ENCODE measurements at places on chromosomes 16 and 17. TPM values are rescaled to one million over a fixed set of nuclear protein-coding genes. Genes with fewer than 3 reads are reported as not detected.

- no peak for DNase-seq
These were observed 272.0 kb downstream of the MAF start for GRCh38 chr16:79328402-79329165.

DNA sequence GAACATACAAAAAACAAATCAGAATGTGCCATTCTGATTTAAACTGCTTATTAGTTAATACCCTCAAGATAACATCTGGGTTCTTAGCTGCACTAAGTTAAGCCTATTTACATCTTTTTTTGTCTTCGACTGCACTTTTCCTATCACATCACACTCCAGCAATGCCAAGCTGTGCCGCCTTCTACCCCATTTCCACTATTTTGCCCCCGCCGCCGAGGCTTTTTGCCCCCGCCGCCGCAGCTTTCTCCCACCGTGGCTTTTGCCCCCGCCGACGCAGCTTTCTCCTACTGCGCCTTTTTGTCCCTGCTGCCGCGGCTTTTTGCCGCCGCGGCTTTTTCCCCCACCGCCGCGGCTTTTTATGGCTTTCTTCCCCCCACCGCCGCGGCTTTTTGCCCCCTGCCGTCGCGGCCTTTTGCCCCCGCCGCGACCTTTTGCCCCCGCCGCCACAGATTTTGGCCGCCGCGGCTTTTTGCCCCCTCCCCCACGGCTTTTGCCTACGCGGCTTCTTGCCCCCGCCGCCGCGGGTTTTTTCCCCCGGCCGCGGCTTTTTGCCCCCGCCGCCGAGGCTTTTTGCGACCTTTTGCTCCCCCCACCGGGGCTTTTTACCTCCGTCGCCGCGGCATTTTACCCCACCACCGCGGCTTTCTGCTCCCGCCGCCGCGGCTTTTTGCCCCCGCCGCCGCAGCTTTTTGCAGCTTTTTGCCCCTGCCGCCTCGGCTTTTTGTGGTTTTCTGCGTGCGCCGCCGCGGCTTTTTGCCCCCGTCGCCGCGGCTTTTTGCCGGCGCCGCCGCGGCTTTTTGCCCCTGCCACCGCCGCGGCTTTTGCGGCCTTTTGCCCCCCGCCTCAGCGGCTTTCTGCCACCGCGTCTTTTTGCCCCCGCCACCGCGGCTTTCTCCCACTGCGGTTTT is 331.4 kb upstream of the WSB1 start:
- DNase-seq, result no peak

DNA sequence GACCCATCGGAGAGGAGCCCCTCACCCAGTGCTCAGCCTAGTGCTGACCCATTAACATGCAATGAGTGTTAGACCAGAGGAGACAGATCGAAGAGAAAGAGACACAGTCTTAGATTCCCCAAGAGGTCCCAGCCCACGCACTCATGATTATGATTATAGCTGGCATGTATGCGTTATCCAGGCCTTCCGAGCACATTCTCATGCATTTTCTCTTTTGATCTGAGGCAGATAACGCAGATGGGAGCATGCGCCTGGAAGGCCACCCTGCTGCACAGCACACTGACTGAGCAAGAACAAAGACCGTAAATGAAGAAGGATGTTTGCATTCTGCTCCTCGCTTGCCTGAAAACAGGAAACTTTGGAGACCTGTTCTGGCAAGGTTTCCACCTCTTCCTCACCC is 232.7 kb downstream of the SOX9 start:
- DNase-seq, result no peak

DNA sequence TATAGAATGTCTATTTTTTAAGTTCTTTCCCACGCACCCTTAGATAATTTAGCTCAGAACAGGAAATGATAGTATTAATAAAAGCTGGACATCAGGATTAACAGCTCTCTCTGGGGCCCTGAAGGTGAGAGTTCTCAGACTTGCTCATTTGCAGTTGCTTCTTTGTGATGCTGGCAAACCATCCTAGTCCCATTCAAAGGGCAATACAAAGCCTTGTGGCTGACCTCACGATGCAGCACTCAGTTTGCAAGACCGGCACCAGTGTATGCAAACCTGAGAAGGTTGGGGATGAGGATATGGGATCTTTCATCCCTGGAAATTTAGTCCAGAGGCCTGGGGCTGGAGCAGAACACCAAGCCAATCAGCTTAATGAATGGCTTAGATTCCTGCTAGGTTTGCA is 29.3 kb downstream of the STH start:
- DNase-seq, result no peak

DNA sequence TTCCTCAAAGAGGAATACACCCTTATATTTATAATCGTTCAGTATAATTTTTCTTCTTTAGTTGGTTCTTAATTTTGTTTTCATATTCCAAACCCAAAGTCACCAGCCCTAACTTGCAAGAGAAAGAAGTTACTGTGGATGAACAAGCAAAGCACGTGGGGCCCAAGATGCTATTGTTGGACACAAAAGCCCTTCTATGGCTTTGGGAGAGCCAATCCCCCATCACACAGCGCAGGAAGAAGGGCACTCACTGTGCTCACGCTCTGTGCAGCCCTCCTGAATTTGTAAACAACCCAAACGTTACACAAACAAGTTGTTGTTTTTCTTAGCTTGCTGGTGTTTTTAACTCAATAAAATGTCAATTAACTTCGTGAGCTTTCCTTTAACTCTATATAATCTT is 22.5 kb downstream of the SPPL2C start:
- DNase-seq, result no peak

DOC2A gene
- 0.26 TPM for polyA plus RNA-seq

Data from BJ (cell line).